Posterior vena cava (tissue), 2 donors: ENCODE measurements at places on chromosomes 1 and 21. TPM values are rescaled to one million over a fixed set of nuclear protein-coding genes. Genes with fewer than 3 reads are reported as not detected.

Gene MAPKAPK2
- 102 TPM for total RNA-seq

Gene RHBDL2
- 1.2 TPM for total RNA-seq

Gene AIM2
- total RNA-seq: 1.4 TPM

Gene SLAMF7
- total RNA-seq: 0.69 TPM

Gene PADI2
- total RNA-seq: 1.00 TPM

Gene KRTAP19-1
- total RNA-seq: not detected

Gene HAO2
- not detected for total RNA-seq

Gene DNAJB4
- 229 TPM for total RNA-seq

Gene SASS6
- total RNA-seq: 2.3 TPM

Gene NOS1AP
- total RNA-seq: 3.7 TPM

Gene FAM72C
- total RNA-seq: 0.19 TPM

Gene PLD5
- total RNA-seq: 5.2 TPM

Gene HCRTR1
- not detected for total RNA-seq
